ENCODE measurements at places on chromosomes 2 and 18.
A peak's percentile ranks its signal among the peaks of the same experiment; 100 is the strongest.

DNA sequence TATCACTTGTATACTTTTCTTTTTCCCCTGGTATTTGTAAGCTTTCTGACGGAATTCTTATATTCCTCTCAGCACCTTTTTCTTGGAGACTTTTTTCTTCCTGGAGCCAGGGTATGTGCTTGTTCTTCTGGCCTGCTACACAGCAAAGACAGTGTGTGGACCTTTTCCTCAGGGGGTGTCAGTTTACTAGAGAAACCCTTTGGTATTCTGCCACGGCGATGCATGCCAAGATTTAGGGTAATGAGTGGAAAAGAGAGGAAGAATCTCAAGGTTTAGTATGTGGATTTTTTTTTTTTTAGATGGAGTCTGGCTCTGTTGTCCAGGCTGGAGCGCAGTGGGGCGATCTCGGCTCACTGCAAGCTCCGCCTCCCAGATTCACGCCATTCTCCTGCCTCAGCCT lies 152.2 kb downstream of the PHLPP1 start:
- no peak for DNase-seq

DNA sequence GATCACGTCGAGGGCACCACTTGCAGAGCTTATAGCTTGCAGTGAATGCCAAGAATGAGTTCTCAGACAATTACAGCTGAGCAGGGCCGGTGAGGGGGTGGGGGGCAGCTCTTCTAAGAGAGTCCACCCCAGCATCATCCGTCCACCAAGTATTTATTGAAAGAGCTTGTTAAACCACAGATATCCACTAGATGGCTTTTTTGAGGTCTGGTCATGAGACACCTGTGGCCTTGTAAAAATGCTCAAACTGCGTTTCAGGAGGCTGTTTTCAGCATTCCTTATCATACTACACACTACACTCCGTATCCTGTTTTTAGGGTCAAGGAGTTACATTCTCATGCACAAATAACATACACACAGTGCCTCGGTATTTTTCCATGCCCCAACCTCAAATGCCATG lies 51.5 kb downstream of the DNAJC10 start:
- no peak for DNase-seq

- DNase-seq = peak; percentile 79
These were observed 100.9 kb downstream of the WDSUB1 start for GRCh38 chr2:159185401-159186130.

DNA sequence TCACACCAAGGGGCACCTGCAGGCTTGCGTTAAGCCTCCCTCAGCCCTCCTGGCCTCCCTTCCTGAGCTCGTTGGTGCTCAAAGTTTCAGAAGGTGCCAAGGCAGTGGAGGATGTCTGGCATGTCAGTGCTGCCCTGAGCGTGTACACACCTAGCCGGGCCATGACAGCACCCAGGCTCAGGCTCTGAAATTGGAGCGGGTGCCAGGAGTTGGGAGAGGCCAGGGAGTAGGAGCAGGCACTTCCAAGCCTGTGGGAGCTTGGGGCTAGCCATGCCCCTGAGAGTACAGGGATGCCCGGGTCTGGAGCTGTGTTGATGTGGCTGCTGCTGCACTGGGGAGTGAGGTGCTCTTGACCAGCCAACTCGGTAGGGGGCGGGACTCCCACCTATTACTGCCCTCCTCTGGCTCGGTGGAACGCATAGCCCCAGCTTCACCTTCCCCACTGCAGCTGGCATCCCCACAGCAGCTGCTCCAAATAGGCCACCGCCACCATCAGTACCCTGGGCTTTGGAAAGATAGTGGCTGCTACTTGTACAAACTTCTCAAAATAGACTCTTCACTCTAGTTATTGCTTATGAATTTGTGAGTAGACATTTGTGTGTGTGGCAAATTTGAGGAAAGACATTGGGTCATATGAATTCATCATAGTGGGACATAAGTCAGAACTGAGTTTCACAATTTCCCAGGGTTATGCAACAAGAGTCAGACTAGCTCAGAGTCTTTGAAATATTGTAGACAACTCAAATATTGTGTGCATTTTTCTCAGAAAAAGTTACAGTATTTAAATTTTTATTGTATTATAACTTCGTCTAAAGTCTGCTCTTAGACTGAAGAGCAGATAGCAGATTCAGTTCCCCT lies 6.8 kb upstream of the PCARE start:
- no peak for DNase-seq

- DNase-seq = no peak
These were observed 869 bp upstream of the THUMPD2 start for GRCh38 chr2:39779927-39780326.

- no peak for DNase-seq
These were observed 60.6 kb downstream of the FHOD3 start for GRCh38 chr18:36358141-36358540.

DNA sequence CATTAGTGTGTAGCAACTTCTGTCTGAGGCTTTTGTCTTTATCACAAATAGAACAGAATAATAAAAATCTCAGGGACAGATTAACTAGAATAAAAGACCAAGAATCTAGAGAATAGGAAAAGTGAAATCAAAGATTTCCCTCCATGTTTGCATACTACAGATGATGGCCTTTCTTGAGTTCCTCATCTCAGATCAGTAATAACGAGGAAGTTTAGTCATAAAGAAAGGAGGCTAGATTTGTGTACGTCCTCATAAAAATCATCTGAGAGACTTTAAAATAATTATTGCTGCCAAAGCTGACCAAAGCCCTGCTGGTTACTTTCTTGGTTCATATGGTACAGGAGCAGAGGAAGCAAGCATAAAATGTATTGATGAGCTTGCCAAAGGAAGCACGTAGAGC lies 117.3 kb downstream of the MIB1 start:
- DNase-seq = no peak

DNA sequence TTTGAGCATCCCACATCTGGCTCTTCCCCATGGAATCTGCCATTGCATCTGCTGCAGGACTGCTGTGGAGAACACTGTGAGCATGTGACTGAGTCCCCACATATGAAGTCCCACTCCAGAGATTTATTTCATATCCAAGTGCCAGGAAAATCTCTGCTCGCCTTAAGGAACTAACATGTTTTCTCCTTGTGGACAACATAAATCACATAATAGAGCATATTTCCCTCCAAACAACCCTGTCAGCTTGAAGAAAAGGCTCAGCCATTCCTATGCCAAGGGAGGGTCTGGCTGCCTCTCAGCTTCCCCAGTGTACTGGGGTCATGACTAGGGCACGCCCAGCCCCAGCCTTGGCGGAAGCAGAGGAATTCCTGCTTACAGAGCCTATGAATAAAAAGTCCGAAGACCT lies 193.7 kb downstream of the DNER start:
- DNase-seq = no peak

GRCh38 chr18:2910261-2910660 lies 63.5 kb downstream of the EMILIN2 start:
- no peak for DNase-seq

- no peak for DNase-seq
These were observed 22.2 kb downstream of the SNORC start for GRCh38 chr2:232892221-232892620.

DNA sequence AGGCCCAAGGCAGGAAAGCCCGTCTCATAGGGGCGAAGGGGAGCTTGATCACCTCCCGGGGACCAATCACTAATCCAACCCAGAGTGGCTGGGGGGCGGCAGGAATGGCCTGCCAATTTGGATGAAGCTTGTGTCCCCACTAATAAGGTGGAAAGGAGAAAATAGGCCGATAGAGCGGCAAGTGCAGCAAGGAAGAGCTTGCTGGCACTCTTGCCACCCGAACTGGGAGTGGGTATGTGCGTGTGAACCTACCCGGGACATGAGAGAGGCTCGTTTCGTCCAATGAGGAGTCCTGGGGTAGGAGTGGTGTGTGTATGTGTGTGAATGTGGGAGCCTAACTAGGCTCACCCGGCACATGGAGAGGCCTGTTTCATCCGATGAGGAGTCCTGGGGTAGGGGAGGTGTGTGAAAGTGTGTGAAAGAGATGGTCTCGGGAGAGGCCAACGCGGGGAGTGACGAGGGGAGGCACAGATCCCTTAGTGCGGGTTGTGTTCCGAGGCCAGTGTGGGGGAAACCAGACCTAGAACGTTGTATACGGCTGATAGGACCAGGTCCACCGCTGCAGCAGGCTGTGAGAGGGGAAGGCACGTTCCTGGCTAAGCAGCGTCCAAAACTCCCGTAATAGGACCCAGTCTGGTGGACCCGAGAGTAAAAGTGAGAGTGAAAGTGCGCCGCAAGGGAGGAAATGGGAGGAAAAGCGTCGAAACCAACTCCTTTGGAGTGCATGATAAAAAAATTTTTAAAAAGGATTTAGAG lies 47.1 kb upstream of the SELENOI start:
- peak; percentile 35 for DNase-seq

DNA sequence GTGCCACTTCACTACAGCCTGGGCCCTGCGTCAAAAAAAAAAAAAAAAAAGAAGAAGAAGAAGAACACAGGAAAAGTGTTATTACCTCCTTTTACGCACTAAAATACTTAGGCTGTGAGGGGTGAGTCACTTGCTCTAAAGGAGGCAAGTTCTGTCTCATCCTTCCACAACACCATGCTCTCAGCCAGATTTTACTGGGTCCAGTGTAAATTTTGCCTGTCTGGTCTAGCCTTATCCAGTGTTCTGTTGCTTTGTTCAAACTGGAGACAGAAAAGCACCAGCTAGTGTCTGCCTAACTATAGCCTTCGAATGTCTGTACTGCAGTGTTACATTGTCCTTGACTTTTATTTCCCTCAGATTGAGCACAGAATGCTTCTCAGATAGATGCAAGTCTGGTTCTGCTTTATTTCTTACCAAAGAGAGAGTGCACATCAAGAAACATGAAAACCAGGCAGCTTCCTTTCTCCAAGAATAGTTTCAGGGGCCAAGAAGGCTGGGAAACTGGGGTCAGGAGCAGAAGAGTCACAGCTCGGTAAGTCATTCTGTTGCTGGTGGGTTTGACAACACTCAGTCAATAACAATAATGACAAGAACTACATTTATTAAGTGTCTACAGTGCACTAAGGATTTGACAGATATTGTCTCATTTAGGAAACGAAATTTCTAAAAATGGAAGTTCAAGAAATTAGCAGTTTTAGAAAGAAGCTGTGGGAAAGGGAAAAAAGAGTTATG lies 3.1 kb upstream of the MSGN1 start:
- DNase-seq = no peak

DNA sequence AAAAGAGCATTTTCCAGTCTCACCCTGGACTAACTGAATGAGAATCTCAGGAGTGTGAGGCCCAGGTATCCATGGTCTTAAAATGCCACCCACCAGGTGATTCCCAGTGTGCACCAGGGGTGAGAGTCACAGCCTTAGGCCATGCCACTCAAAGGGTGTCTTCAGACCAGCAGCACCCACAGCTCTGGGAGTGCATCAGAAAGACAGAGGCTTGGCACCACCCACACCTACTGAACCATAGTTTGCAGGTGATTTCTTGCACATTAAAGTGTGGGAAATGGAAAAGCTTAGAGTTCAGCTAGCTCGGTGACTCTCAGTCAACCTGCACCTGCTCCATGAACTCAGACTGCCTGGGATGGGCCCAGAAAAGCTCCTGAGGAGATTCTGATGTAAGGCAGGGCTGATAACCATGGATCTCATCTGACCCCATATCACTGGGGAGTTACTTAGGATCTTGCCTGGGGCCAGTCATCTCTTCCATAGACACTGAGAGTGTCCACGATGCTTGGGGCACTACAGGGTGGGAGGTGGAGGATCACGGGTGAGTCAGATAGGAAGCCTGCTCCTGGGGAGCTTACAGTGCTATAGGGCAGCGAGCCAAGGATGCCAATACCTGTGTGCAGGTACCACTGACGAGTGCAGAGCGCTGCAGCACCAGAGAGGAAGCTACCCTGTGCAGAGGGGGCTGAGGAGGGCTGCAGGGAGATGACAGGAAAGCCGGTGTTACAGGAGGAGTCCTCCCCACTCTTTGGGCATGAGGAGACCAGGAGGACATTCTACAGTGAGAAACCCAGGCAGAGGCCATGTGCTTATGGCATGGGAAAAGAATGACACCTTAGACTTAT lies 4.6 kb downstream of the IL37 start:
- DNase-seq = no peak

GRCh38 chr18:40035966-40036365 lies 1919.1 kb upstream of the PIK3C3 start:
- no peak for DNase-seq

- no peak for DNase-seq
These were observed 111.6 kb upstream of the CYP1B1 start for GRCh38 chr2:38187541-38188011.

DNA sequence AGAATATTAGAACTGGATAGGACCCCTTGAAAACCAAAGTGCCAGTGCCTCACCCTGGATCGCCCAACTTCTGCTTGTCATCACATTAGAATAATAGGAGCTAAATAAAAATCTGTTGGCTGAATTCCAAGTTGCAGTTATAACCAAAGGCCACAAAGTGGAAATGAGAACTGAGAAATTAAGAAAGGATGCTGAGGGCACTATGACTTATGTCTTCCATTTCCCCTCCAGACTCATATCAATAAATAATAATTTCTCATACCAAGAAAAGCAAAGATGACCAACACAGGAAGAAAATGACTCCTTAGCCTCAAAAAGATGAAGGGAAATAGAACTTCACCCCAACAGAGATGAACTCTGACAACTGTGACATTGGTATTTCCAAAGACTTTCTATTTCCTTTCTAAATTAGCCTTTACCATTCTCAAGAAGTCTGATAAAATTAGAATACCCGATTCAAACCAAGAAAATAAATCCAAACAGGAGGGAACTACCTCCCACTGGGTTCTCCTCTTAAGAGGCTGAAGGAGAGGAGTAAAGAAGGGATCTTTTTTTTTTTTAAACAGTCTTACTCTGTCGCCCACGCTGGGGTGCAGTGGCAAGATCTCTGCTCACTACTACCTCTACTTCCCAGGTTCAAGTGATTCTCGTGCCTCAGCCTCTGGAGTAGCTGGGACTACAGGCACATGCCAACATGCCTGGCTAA lies 46.5 kb upstream of the EPG5 start:
- no peak for DNase-seq

DNA sequence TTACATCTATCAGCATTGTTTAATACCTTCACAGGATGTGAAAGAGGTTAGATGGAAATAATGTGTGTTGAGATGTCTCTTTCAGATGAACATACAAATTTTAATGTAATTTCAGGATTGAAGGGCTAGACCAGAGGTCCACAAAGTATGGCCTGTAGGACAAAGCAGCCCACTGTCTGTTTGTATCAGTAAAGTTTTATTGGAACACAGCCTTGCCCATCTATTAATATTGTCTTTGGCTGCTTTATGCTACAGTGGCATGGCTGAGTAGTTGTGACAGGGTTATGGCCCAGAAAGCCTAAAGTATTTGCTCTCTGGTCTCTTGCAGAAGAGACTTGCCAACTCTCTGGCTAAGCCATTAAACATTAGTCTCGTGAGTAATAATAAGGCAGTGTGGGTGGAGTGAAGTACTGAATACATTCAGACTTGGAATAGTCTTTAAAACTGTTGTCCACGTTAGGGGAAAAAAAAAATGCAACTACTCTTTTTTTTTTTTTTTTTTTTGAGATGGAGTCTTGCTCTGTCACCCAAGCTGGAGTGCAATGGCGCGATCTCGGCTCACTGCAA lies 74.5 kb upstream of the NOSTRIN start:
- DNase-seq = no peak

DNA sequence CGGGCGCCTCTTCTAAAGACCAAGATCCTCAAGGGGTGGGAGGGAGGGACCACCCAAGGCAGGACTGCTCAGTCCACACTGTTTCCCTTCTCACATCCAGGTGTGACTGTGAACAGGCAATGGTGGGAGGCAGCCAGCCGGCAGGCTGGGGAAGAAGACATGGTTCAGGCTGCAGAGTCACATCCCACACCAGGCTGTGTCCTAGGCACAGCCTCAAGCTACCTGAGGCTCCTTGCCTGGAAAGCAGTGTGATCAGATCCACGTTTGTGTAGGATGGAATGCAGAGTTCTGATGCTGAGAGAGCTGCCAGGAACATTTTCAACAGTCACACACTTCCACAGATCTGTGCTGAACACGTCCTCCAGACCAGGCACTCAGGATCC lies 16.4 kb downstream of the SLC66A2 start:
- no peak for DNase-seq

GRCh38 chr18:75200071-75200470 lies 8.9 kb downstream of the PTGR3 start:
- DNase-seq = no peak
